CD4-positive, alpha-beta T cell (primary cell): ENCODE measurements at places on chromosomes 7 and 10.

- no peak for DNase-seq
Measured at GRCh38 chr10:129968853-129969183, 4.7 kb upstream of the EBF3 start.

DNA sequence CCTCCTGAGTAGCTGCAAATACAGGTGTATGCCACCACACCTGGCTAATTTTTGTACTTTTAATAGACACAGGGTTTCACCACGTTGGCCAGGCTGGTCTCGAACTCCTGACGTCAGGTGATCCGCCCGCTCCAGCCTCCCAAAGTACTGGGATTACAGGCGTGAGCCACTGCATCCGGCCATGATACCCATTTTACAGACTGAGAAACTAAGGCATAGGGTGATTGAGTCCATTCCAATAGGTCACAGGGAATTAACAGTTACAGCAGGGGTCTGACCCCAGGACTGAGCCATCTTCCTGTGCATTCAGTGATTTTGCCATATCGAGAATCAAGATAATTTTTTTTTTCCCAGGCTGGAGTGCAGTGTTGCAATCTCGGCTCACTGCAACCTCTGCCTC lies 12.3 kb upstream of the CTBP2 start:
- DNase-seq: no peak

GRCh38 chr10:131997366-131998049 lies 15.8 kb upstream of the BNIP3 start:
- no peak for DNase-seq

DNA sequence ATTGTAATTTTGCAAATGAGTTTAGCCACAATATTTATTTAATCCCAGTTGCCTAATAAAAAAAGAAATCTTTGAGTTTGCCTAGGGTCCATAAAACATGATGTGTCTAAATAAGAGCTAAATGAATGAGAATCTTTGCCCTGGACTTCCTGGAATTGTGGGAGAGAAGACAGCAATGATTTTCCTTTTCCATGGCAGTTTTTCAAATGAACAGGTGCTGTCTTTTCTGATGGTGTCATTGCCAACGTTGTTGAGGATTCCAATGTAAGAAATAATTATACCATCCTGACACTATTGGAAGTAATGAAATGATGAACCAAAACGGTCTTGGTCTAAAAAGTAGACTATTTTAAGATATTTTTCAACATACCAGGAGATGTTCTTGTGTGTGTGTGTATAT lies 984.7 kb upstream of the CELF2 start:
- DNase-seq: no peak

DNA sequence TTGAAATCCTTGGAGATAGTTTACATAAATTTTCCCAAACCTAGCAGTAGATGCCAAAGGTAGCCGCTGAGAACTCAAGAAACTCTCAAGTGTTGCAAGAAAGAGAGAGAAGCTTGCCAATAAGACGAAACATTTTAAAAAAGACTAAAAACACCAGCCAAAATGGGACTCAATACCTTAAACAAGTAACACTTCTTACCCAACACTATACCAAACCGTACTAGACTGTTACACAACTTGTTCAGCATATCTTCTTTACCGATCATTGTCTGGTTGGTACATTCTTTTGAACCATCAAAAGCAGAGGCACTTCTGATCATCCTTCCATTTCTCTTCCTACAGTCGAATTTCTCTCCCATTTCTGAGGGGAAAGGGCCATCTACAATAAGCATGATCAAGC lies 4.8 kb upstream of the PTPN12 start:
- no peak for DNase-seq
